Central memory CD8-positive, alpha-beta T cell (primary cell): ENCODE measurements at places on chromosomes 6 and 20.

GRCh38 chr6:42099340-42100028 is 42.9 kb downstream of the C6orf132 start:
- no peak for DNase-seq

- DNase-seq, result no peak
These were observed 83.0 kb upstream of the GATA5 start for GRCh38 chr20:62558779-62559178.

GRCh38 chr20:59207235-59207634 is 43.6 kb downstream of the ZNF831 start:
- no peak for DNase-seq

- DNase-seq, result no peak
These were observed 413.8 kb downstream of the PTPRT start for GRCh38 chr20:42775866-42776265.

DNA sequence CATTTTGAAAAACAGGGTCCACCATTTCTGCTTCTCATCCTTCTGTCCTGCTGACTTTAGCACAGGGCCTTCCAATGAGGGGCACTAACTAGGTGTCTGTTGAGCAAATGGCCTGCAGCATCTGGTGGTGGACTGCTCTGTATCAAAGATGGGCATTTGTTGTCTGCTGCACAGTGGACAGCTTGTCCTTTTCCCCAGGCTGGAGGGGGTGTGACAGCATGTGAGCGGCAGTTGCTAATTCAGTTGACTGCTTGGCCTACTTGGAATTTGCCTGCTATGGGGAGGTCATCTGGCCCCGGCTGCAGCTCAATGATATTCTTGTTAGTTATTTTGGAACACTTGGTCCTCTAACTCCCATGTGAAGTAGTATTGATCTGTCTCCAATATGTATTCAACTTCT is 93.7 kb downstream of the SH3BGRL2 start:
- DNase-seq, result no peak

DNA sequence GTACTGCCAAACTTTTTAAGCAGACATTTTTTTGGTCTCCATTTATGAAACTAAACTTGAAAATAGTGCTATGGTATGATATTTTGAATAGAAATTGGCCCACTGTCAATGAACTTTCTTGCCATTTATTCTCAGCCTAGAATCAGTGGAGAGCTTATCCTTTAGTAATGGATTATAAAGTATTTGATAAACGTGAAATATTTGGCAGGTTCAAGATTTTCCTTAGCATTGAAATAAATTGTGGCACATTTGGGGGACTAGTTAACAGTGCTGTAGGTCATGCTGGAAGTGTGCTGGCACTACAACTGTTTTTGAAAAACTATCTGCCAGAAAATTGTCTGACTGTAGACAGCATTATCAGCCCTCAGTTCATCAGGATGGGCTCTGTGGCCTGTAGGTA is 2.1 kb downstream of the PRSS35 start:
- no peak for DNase-seq

DNA sequence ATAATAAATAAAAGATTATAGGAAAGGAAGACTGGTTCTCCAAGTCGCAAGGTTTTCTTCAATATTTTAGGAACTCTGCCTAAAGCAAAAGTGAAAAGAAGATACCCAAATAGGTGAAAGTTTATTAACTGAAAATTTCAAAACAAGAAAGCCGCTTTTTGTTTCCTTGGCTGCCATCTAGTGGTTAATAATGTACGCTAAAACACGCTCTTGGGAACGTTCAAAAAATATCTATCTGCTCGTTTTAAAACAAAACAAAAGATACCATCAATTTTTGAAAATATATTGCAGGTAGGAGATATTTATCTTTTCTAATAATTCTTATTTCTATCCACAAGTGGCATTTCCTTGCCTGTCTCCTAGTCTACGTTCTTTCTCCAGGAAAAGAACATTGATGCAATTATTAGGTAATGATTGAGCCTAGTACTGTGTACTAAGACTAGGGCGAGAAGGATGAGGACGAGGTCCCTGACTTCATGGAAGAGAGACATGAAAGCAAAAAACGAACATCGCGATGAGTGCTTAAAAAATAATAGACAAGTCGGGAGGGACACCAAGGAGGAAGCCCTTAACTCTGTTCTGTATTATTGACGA is 97.2 kb downstream of the SPTLC3 start:
- DNase-seq, result no peak

DNA sequence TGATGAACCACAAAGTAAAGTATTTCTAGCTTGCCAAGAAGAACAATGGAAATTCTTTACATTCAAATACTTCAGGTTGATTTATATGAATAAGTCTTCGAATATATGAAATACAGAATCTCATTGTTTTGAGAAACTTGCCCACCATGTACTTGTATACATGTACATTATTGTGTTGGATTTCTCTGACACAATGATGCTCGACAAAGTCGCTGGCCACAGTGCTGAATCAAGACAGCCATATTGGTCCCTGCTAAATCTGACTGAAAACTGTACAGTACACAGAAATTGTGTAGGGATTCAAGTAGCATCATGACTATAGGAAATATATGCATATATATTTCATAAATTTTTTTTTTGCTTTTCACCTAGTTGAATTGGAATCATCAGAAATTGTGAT is 13.1 kb upstream of the LIN28B start:
- no peak for DNase-seq

GRCh38 chr6:84739866-84740208 is 24.6 kb downstream of the TBX18 start:
- no peak for DNase-seq

GRCh38 chr6:35453236-35453635 is 1.1 kb downstream of the FANCE start:
- no peak for DNase-seq

DNA sequence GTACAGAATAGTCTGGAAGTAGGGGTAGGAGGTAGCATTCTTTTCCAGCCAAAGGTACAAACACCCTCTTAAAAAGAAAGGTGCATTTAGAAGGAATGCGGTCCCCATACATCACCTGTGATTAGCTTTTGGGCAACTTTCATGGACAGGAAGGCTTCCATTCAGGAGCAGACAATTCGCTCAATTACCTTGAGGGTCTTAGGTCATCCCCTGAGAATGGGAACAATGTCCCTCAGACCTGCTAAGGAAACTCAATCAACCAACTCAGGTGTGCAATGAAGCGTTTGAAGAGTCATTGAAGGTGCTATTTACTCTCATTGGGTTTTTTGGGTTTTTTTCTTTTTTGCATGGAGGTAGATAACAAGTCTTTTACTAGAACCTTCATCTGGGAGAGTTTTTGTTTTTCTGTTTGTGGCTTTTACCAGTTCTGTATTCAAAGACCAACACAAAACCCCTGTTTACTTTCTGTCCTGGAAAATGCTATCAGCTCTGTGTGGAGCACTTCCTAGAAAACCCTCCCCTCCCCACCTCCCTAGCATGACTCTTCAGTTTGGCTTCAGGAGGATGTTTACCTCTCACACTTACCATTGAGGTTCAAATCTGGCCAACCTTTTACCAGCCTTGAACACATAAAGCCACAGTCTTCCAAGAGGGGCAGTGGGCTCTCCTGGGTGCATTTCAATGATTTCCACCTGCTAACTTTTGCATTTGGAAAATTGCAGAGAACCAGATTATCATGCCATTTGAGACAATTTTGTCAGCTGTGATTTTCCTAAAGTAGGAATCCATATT is 271.2 kb upstream of the PRDM1 start:
- DNase-seq, result no peak

- DNase-seq, result no peak
These were observed 839.4 kb downstream of the MAFB start for GRCh38 chr20:39849664-39850063.

DNA sequence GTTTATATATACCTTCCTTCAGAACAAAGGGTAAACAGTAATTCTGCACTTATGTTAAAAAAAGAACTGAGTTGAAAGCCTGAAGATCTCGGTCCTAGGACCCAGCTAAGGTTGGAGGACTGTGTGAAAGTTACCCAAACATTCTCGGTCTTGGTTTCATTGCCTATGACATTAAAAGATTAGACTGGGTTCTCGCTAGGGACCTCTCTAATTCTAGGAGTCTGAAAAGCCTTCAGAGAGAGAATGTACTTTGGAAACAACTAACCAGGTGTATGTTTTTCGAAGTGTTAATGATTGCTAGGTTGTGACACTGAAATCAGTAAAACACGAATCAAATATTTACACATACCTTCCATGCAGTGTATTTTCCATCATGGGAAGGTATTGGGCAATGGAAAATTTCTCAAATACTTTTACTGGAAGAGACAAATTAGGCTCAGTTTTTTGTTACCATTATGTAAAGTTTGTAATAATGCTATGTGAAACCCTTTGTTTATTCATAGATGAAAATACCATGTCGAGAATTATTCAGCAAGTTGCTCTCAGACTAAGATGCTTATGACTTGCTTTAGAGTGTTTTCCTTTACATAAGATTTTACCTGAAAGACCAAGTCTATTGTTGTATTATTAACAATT is 113.7 kb upstream of the LOC128125822 start:
- no peak for DNase-seq

DNA sequence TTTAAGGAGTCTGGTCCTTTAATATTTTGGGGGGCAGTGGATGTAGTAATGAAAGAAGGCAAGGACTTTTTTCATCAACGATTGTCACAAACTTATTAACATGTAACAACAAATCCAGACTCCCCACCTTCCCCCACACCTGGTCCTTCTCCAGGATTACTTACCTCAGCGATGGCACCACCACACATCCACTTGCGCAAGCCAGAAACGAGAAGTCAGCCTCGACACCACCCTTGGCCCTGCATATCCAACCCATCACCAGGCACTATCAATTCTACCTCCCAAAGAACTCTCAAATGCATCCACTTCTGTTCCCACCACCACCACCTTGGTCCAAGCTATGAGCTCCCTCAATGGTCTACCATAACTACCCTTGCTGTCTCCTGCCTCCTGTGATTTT is 6.6 kb downstream of the EZR start:
- DNase-seq, result no peak

DNA sequence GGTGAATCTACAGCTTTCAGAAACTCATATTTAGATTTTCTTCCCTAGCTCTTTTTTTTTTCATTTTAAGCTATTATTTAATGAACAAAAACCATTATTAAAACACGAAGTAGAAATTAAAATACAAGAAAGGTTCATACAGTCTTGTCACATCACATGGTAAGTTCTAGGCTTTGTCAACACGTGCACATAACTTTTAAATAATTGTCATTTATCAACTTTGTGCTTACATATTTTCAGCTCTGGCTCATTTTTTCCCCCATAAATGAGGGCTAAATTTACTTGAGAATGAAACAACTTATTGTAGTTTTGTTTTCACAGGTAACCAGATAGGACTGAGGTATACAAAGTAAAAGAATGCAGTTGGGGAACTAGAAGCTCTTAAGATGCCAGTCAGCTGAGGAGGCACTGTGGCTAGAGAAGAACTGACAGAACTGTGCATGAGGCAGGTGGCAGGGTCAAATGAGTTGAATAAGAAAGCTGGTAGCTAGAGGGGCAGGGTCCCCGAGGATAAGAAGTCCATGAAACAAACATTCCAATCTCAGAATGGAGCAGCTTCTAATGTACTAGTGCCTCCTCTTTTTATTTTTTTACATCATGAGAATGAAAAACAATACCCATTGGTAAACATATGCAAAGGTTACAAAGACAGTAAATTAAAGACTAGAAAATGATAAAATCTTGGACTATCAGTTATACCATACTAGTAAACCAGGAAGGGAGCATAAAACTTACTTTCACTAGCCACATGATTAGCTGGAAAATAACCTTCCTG is 141.5 kb downstream of the MYB start:
- no peak for DNase-seq

DNA sequence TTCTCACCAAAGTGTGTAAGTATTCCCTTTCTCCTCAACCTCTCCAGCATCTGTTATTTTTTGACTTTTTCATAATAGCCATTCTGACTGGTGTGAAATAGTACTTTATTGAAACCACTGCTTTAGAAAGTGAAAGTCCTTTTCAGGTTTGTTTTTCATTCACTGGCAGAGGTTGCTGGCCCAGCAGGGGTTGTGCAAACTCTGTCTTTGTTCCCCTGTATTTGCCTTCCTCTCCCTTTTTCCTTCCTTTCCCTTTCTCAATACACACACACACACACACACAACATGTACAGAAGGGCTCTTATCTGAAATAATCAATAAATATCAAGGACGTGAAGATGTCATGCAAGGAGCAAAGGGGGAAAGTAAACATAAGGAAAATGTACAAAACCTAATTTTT is 99.8 kb downstream of the LY86 start:
- no peak for DNase-seq

DNA sequence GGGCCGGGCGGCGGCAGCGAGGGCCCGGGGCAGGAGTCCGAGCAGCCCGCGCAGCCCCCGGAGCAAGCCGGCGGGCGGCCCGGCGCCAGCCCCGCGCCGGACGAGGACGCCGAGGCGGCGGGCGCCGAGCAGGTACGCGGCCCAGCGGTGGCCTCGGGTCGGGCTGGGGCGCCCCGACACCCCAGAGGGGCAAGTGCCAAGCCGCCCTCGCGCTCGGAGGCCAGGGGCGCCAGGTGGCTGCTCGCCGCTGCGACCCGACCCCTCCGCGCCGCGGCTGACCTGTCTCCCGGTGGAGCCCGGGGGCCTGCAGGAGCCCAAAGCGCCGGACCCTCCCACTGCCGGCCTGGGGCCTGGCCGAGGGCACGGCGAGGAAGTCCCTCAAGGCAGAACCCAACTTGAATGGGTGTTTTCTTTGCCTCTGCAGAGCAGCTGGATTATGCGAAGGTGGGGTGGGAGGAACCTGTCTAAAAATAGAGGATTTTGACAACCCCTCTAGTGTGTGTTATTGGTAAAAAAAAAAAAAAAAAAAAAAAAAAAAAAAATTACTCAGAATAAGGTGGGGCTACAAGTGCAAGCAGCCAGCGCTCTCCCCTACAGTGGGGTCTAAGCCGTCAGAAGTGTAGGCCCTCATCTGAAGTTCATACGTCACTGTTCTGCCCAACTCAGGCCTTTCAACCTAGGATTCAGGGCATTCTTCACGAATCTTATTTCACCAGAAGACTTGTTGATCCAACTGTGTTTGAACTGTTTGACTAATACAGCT is 609 bp downstream of the OGFRL1 start:
- DNase-seq, result no peak

DNA sequence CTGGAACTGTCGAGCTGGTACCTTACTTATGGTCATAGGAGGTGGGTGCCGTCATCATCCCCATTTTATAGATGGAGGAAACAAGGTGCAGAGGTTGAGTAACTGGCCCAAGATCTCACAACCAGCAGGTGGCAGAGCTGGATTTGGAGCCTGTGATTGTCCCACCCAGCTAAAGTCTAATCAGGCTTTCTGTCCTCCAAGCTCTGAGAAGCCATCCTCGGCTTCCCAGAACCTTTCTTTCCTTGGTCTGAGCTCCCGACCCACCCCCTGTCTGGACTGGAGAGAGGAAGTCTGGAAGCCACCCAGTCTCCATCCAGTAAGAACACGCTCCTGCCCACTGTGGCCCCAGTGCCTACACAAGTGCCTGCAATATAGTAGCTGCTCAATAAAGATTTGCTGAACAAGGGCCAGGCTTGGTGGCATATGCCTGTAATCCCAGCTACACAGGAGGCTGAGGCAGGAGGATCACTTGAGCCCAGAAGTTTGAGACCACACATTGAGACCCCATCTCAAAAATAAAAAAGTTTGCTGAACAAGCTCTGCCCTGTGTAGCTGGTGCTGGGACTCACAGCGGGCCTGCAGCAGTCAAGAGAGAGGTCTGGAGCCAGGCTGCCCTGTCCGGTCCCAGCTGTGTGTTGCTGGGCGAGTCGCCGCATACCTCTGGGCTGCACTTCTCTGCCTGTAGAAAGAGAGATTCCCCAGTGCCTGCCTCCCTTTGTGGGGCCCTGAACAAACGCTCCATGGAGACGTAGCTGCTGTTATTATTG is 32.5 kb upstream of the DLGAP4 start:
- no peak for DNase-seq

- no peak for DNase-seq
These were observed 548.9 kb upstream of the MARCKS start for GRCh38 chr6:113308266-113308665.
